Activated CD4-positive, alpha-beta T cell treated with anti-CD3 and anti-CD28 coated beads for 1 hour (primary cell): ENCODE measurements at places on chromosomes 7 and 10.

GRCh38 chr10:48390558-48390871 lies 84.0 kb downstream of the MAPK8 start:
- DNase-seq, result no peak

- peak; percentile 58 for DNase-seq
These were observed 95.5 kb downstream of the MAP3K8 start for GRCh38 chr10:30529373-30529998.

GRCh38 chr7:91082038-91082437 lies 182.2 kb upstream of the FZD1 start:
- no peak for DNase-seq

- DNase-seq, result no peak
These were observed 4.8 kb downstream of the NYAP1 start for GRCh38 chr7:100488333-100489095.

DNA sequence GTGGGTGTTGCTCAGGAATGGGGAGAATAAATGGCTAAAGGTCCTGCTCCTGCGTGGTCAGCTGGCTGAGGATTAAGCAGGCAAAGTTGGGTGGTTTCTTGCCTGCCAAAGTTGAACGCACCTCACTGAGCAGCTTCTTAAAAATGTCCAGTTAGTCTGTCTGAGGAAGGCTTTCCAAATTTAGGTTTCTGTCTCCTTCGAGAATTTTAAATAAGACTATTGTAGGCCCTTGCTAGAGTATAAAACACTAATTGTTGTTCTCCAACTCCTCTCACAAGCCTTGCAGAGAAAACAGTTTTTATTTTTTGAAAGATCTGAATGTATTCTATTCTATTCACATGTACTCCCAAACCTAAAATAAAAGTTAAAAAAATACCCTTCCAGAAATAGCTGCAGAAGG lies 122.0 kb upstream of the LAMB4 start:
- DNase-seq, result no peak

DNA sequence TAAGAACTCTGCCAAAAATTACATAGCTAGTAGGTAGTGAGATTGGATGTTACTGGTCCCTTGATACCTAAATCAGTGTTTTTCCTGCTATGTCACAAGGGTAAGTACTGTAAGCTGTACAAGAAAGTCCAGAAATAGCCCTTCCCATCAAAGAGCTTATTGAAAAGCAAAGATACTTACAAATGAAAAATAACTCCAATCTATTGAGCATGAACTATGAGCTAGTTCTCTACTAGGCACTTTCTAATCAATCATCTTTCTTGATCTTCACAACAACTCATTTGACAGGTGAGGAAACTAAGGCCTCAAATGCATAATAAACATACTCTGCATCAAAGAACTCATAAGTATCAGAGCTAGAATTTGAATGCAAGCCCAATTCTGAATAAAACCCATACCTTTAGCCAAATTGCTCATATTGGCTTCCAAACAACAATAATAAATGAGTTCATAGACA lies 249.8 kb upstream of the TCF7L2 start:
- DNase-seq, result no peak

GRCh38 chr7:107684947-107685463 lies 24.4 kb downstream of the SLC26A4 start:
- no peak for DNase-seq

GRCh38 chr7:125406111-125406510 lies 476.5 kb upstream of the POT1 start:
- DNase-seq, result no peak

DNA sequence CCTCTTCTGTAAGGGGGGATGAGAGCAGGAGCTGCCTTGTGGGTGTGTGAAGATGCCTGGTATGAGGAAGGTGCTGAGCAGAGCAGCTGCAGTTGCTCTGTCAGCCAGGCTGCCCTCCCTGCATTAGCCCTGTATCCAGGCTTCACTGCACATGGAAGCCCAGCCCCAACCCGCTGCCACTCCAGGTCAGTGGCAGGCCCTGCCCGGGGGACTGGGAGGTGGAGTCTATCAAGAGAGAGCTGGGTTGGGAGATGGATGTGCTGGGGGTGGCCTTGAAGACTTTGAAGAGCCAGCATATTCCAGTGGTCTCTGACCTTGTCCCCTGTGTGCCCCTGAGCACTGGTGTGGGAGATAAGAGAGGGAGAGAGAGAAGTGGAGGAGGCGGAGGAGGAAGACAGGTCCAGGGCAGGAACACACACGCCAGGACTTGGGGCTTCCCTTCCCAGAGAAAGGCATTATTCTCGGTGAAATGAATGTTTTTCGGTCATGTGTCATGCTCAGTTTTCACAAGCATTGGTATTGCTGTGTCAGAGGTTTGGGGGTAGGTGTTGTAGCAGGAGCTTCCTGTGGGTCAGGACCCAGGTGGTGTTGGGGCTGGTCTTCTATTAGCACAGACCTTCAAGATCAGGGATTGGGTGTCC lies 2.6 kb downstream of the PPIF start:
- no peak for DNase-seq

GRCh38 chr10:73816917-73817729 lies 5.7 kb upstream of the NDST2 start:
- DNase-seq, result no peak

DNA sequence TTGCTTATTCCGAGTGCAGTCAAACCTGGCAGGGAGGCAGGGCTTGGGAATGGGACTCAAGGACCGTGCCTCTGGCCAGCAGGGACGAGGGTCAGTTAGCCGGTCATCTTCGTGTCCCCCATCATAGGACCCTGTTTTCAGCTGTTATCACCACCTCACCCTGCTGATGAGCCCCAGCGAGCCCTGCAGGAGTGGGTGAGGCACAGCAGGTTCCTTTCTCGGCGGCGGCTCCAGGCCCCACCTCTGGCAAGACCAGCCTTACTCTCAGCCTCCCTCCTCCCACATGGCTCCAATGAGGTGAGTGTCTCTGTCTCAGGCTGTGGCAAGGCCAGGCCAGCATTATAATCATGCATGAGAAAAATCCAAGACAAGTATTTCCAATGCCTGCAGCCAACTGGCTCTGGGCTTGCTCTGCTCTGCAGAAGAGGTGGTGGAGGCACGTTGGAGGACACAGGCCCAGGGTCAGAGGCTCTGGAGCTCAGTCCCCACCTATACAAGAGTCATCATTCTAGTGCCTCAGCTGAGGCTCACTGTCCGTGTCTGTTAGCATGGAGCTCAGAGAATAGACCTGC lies 15.7 kb downstream of the PKD1L1 start:
- no peak for DNase-seq

- no peak for DNase-seq
These were observed 1.8 kb downstream of the BMI1 start for GRCh38 chr10:22322641-22323160.

DNA sequence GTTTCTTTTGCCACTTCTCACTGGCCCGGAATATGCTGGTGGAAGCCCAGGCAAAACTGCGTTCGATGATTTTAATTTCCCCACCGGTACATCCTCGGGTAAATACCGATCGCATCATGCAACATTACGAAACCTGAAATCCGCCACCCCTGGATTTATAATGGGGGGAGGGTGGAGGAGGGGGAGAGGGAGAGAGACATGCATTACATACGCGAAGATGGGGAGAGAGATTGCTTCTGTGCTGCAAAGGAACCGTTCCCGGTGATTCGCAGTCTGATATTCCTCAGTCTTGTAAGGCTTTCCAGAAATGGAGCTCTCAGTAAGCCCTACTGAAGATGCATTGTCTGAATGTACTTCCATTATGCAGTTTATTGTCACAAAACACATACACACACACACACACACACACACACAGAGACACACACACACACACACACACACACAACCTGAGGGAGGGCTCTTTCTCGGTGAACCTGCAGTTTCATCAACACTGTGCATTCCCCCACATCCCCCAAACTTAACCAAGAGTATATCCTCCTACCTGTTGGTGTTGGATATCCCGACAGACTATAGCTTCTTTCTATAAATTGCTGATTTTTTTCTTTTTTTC lies 741 bp downstream of the GPR85 start:
- no peak for DNase-seq

- peak; percentile 42 for DNase-seq
These were observed 10.2 kb downstream of the CRYGN start for GRCh38 chr7:151429560-151430331.

GRCh38 chr10:60733517-60733822 lies 44.8 kb upstream of the CDK1 start:
- DNase-seq, result no peak

- no peak for DNase-seq
These were observed 396.2 kb downstream of the LRMDA start for GRCh38 chr10:75827587-75828021.

- DNase-seq, result no peak
These were observed 122.4 kb downstream of the MAPK8 start for GRCh38 chr10:48428896-48429295.

- no peak for DNase-seq
These were observed 220.8 kb upstream of the PRSS58 start for GRCh38 chr7:142478479-142479220.

DNA sequence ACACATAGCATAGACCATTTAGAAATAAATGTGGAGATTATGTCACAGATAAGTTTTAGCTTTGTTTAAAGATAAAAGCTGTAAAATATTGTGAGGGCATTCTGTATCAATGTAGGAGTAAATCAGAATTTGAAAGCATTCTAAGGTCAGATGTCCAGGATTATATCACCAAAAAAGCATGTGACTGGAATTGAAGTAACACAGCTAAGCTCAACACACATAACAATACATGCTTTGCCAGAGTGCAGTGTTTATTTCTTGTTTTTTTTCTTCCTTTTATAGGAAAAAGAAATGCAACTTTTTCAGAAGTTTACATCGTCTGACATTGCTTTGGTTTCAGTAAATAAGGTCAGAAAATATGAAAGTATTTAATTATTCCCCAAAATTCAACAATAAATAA lies 183.4 kb downstream of the HTR7 start:
- DNase-seq, result no peak

DNA sequence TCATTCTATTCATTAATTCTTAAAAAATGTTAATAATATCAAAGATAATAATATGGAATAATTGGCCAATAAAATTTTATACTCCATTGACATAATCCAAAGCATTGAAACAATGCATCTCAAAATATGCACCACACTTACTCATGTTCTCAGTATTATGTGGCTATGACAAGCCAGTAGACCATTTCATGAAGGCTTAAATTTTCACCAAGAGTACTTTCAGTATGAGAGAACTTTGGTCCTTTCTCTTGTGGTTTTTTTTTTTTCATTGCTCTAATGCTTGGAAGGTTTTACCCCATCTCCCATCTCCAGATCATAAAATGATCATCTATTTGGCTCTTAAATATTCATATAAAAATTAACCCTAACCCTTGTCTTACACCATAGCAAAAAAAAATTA lies 45.5 kb upstream of the TMEM140 start:
- no peak for DNase-seq

DNA sequence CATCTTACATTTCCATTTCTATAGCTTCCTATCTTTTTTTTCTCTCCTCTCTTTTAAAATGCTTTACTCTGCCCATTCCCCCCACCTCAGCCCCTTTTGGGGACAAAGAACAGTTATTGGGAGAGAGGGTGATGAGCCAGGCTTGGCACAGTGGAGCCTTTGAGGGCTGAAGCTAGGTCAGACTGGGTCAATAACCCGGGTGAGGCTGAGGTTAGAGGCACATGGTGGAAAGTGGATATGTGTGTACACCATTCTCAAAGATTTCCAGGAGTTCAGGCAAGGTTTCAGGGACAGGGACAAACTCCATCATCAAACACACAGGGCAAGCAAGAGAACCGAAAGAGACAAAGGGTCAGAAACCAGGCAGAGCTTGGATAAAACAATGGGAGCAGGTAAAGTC lies 11.5 kb downstream of the ABCB4 start:
- no peak for DNase-seq

DNA sequence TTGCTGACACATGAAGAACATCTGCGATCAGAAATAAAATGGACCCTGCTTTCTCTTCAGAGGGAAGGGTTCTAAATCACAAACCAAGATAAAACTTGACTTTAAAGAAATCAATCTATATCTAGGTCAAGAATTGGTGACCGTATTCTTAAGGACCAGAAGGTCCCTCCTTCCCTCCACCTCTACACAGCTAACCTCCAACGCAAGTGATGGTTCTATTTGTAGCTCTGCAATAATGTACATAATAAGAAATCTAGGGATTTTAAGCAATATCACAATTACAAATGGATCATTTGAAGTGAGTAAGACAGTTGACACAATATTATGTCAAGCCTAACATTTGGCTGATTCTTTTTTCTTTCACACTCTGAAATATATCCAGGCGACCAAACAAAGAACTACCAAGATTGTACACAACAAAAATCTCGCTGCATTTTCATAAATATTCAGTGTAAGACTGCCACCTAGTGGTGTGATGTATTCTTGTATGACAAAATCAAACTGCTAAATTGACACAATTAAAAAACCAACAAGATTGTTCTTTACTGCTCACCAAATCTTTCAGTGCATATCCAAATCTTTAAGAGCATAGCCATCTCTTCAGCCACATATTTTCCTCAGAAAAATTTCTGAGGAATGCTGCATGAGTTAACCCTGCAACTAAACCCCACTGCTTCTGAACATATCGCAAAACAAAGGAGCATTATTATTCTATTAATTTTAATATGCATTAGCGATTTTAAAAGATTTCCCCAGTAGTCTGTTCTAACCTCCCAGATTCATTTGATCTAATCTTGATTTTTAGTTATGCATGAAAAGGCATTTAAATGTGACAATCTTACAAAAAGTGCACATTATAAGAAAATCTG lies 44.5 kb downstream of the ICA1 start:
- DNase-seq, result no peak

- no peak for DNase-seq
These were observed 195.7 kb upstream of the PTN start for GRCh38 chr7:137539111-137539715.

- no peak for DNase-seq
These were observed 22.1 kb upstream of the SLIT1 start for GRCh38 chr10:97207756-97208346.

GRCh38 chr10:2471811-2472210 lies 595.5 kb upstream of the PFKP start:
- DNase-seq, result no peak

DNA sequence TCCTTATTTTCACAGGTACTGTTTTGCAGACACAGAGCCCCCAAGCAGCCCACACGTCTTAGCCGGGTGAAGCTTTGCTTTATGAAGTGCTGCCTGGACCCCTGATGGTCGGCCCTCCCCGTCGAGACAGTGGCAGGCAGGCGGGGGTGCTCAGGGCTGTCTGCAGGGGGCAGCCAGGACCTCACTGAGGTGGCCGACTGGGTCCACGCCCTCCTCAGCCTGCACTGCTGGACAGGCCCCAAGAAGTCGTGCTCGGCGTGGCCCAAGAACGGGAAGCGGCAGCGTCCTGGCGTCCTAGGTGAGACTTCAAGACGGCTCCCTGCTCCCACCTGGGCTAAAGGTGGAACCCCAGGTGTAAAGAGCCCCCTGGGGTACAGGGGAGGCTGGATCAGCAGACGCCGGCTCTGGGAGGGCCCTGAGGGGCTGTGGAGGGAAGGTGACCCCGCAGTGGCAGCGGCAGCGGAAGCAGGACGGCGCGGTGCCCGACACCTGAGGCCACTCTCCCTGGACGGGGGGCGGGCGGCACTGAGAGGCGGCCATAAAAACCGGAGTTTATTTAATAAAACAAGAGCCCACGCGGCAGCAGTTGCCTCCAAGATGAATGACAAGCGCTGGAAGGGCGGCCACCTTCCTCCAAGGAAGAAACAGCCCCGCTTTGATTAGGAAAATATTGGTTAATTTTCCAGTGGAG lies 179.4 kb downstream of the ELFN1 start:
- DNase-seq, result no peak
